CD4-positive, alpha-beta T cell treated with Interleukin-12 subunit alpha and Interleukin-12 subunit beta, for 1 hour (primary cell): ENCODE measurements at places on chromosomes 2 and 18.

DNA sequence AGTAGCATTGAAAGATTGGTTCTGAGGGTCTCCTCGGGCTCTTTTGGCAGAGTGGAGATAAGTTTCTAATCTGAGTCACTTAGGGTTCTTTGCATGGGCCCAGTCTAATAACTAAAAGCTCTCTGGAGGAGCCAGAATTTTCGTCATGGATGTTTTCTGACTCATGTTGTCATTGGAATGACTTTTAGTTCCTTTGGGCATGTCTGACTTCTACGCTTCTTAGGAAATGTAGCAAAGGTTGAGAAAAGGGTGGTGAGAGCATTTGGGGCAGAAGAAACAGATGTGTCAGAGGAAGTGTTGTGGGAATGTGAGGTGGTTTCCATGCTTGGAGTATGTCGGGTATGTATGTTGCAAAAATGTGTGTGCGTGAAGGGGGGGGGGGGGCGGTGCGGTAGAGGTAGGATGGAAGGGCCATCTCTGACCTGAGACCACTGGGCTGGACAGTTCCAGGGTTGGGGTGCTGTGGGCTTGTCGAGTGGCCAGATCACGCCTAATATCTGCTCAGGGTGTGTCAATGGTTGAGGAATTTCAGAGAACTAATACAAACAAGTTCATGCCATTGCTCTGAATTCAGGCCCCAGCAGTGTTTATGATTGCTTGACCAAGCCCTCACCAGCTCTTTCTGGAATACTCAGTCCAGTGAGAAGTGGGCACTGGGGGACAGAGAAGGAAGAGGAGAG lies 26.9 kb downstream of the KLHL29 start:
- no peak for DNase-seq

DNA sequence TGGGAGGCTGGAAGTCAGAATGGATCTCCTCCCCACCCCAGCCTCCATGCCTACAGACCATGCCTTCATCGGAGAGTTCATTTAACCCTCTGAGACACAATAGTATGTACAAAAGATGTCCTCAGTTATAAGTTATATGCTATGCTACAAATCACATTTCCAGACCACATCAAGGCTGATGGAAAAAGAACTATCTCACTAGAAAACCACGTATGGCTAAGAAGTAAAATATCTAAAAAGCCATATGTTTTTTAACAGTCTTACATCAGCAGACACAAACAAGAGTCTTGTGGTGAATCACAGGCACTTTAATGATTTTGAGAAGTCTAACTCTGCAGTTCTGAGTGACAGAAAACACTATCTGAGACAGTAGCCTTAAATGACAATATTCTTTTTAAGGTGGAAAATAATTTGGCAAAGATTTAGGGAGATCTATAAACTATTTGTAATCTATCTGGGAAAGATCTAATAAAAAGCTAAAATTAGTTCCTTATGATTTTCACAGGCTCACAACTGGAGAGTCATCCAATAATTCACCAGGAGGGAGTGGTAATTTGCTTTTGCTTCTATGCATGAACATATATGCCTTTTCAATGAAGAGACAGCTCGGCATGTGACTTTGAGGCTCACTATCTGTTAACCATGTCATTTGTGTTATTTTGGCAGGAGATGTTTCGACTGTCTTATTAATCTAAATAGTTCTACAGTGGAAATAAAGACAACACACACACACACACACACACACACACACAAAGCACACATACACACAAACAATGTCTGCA lies 197.5 kb downstream of the IRS1 start:
- DNase-seq = no peak

GRCh38 chr18:2871111-2871720 lies 24.4 kb downstream of the EMILIN2 start:
- DNase-seq = no peak

DNA sequence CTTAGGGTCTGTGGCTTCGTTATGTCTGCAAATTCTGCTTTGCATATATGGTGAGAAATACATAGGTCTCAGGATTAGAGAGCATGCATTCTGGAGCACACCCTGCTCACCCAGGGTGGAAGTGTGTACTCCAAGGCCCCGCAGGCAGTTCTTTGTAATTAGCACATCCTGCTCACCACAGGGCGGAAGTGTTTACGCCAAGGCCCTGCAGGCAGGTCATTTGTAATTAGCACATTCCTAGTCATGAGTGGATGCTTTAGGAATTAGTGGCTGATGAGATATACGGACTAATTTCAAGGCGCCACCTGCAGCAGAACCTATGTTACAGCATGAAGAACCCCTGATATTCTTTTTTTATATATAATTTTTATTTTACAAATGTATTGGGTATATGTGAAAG lies 4.2 kb downstream of the ALLC start:
- no peak for DNase-seq

DNA sequence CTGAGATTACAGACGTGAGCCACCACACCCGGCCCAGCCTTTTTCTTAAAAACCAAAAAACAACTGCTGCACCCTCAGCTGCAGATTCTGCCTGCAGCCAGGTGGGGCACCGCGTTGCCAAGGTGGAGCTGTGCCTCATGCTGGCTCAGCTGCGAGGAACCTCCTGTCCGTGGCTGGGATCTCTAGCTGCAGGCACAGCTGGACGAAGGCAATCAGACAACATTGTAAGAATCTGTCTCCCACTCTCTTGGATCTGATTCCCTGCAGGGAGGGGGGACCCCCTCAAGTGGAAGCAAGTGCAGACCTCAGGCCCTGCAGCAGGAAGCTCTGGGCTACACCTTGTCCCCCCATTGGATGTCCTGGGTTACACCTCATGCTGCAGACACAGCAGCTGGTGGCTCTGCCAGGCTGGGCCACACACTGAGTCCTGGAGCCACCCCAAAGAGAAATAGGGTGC lies 24.1 kb downstream of the CIDEA start:
- no peak for DNase-seq

GRCh38 chr2:40228310-40228709 lies 223.6 kb downstream of the SLC8A1 start:
- DNase-seq = no peak
